ENCODE measurements at places on chromosomes 13 and 19.

DNA sequence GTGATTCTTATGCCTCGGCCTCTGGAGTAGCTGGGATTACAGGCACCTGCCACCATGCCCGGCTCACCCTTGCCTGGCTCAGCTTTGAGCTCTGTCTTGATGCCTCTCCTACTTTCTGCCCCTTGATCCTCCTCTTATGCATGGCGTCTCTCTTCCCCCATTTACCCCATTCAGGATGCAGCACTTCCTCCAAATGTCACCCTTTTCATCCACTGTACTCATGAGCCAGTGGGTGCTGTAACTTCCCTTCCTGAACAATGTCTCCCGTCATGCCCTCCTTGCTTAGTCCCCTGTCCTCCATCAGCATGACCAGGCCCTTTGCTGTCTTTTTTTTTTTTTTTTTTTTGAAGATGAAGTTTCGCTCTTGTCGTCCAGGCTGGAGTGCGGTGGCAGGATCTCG is 3.4 kb upstream of the SIGLEC9 start:
- DNase-seq = no peak

DNA sequence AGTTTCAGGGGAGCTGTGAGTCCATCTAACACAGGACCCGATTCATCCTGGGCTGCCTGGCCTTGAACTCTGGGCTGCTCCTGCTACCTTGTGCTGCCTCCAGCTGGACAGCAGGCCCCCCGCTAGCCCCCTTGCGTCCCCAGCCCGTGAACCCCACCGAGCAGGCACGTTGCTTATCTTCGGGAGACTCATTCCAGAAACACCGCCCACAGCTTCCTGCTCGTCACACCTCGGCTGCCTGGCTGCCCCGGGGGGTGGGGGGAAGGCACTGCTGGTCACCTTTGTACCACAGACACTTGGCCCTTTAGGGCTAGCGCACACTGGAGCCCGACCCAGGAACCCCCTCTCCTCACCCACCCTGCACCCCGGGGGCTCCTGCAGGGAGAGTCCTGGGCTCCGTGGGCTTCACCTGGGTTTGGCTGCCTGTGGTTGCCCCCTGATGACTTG is 48.1 kb downstream of the CRTC1 start:
- DNase-seq = no peak

- DNase-seq = no peak
Measured at GRCh38 chr19:1307755-1308303, 22.2 kb downstream of the EFNA2 start.

GRCh38 chr13:99357941-99358340 is 50.7 kb upstream of the GPR183 start:
- no peak for DNase-seq

DNA sequence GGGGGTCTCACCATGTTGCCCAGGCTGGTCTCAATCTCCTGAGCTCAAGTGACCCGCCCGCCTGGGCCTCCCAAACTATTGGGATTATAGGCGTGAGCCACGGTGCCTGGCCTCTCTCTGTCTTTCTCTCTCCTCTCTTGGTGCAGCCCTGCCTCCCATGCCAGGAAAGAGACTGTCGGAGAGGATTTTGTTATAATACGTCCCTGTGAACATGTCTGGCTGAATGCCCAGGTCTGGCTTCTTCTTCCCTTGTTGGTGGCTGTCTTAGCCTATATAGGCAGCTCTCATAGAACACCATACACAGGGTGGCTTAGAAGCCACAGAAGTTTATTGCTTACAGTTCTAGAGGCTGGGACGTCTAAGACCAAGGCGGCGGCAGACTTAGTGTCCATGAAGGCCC is 46.4 kb downstream of the PEX11G start:
- no peak for DNase-seq

DNA sequence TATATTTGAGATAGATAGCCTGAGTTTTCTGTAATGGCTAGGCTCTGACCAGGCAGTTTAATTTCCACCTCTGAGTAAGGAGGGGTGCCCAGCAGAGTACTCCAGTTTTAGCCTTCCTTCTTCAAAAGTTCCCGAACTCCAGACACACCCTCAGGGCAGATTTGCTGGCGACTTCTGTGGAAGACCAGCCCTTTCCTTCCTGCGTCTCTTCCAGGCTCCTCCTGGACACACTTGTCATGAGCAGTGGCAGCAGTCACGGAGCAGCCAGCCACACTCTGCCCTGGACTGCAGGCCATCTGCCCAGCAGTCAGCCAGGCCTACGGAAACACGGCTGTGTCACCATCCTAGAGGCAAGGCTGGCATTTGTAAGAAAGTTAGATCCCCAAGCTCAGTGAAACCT is 6.6 kb upstream of the FLT1 start:
- no peak for DNase-seq

GRCh38 chr13:45781553-45782326 is 69.8 kb downstream of the SIAH3 start:
- no peak for DNase-seq

DNA sequence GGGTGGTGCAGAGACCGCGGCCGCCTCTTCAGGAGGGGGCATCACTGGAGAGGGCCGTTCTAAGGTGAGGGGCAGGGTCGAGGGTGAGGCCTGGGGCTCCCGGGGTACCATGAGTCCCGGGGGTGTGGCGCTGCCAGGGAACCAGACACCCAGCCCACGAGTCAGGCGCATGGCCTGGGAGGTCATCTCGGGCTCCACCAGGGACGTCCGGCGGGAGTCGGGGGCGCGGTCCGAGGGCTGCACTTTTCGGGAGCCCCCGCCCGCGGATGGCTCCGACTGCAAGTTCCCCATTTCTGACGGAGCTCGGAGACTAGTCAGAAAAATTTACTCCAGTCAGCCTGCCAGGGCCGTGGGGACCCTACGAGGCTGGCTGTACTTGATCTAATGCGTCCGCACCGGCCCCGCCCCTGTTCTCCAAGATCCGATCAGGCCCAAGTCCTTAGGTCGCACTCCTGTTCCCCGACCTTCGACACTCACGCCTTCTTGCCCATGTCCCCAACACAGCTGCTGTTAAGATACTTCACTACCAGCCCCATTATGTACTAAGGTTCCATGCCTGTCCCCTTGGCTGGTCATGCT is 774 bp downstream of the GGN start:
- no peak for DNase-seq

- no peak for DNase-seq
Measured at GRCh38 chr19:4891066-4891465, 11.6 kb downstream of the ARRDC5 start.

DNA sequence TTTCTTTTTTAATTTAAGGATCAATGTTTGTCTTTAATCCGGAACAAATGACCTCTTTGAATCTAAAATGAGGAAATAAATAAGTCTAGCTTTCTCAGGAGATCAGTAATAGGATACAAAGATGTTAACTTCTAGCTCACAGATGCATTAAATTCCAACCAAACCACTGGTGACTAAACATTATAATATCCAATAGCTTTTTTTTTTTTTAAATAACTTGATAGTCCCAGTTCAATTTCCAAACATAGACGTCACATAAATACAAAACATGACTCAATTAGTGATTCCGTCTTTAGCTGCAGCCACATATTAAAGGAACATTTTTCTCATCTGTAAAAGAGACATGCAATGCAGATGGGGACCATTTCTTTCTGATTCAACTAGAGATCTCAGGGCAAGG is 390.5 kb upstream of the PCDH9 start:
- DNase-seq = no peak

GRCh38 chr19:38168637-38169036 is 55.4 kb downstream of the DPF1 start:
- no peak for DNase-seq

All from NT2/D1 (cell line).